Activated naive CD4-positive, alpha-beta T cell treated with anti-CD3 and anti-CD28 coated beads for 36 hours (primary cell): ENCODE measurements at places on chromosomes 11 and 22.

GRCh38 chr22:43955883-43956782 is 891 bp downstream of the SAMM50 start:
- peak; percentile 7 for DNase-seq

DNA sequence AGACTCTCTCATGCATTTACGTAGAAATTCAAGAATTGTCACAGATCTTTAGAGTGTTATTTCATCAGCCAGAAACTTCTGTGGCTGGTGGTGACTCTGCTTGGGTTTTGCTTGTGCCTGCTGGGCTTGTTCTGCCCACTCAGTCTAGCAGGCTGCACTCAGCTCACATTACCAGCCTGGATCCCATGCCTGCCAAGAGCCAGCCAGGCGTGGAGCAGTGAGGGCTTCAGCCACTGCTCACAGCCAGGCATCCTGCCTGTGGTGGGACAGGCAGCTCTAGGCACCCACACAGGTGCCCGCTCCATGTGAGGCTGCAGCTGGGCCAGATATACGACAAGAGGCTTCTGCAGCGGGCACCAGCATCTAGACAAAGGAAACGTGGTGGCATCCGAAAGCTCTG is 1213.3 kb upstream of the RAG2 start:
- DNase-seq, result no peak

DNA sequence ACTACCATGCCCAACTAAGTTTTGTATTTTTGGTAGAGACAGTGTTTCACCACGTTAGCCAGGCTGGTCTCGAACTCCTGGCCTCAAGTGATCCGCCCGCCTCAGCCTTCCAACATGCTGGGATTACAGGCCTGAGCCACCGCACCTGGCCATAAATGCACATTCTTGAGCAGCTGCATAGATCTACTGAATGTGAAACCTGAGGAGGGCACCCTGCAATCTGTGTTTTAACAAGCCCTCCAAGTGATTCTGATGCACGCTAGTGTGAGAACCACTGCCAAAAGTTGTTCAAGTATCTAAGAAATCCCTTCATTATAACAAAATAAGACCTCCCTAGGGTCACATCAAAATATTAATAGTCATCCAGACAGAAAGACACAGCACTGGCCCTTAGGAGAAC is 89.3 kb downstream of the RDX start:
- peak; percentile 14 for DNase-seq

- DNase-seq, result peak; percentile 14
Observed at GRCh38 chr11:69409812-69410645, 71.4 kb upstream of the LINC01488 start.

- DNase-seq, result no peak
Observed at GRCh38 chr22:50058061-50058905, at the start of gene TTLL8. TTLL8 (minus strand) TSS chr22:50058298.
